ENCODE measurements at places on chromosomes 4 and X. TPM values are rescaled to one million over a fixed set of nuclear protein-coding genes. Genes with fewer than 3 reads are reported as not detected.

Gene TCEAL2
- 0.26 TPM for total RNA-seq

Gene TDO2
- total RNA-seq, result 14.4 TPM

Gene CNKSR2
- total RNA-seq, result 0.33 TPM

Gene SPIN2A
- total RNA-seq, result 0.50 TPM

Gene DRD5
- total RNA-seq, result not detected

Gene F8
- total RNA-seq, result 7.9 TPM

Gene FDCSP
- total RNA-seq, result not detected

Gene TMEM144
- total RNA-seq, result 2.3 TPM

Gene GPR82
- not detected for total RNA-seq

DNA sequence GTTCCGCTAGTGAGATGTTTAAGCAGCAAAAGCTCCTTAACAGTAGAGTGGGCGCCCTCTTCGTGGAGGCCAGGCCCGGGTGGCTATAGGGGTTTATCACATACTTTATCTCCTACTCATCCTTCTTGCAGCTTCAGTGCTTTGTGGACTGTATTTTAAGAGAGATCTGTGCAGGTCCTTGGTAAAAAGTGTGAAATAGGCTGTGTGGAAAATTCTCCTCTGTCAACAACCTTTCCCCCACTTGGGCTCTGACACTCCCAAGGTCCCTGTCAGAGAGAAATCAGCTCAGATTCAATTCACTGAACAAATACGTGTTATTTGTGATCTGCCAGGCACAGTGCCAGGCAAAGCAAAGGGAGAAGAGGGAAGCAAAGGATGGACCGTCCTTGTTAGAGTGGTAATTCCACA is 214.3 kb upstream of the PPARGC1A start:
- peak; percentile 69 for DNase-seq

GRCh38 chr4:2933566-2934076 is 29.6 kb downstream of the NOP14 start:
- no peak for DNase-seq

DNA sequence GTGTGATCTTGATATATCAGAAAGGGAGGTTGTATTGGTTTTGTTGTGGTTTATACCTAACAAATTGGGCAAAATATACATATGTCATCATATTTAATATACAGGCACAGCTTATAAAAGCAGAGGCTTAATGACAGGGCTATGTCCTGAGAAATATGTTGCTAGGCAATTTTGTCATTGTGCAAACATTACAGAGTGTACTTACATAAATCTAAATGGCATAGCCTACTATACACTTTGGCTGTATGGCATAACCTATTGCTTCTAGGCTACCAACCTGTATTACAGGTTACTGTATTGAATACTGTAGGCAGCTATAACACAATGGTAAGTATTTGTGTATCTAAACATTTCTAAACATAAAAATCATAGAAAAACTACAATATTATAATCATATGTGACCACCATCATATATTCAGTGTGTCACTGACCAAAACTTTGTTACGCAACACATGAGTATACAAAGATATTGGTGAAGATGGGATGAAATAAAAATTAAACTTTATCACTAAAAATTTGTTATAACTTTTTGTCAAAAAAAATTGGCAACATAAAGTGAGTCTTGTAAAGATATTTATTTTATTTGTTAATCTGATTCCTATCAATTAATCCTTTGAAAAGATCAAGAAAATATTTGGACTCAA is 414.0 kb upstream of the HS3ST1 start:
- no peak for DNase-seq

GRCh38 chr4:94911106-94911505 is 153.4 kb downstream of the BMPR1B start:
- DNase-seq, result no peak

DNA sequence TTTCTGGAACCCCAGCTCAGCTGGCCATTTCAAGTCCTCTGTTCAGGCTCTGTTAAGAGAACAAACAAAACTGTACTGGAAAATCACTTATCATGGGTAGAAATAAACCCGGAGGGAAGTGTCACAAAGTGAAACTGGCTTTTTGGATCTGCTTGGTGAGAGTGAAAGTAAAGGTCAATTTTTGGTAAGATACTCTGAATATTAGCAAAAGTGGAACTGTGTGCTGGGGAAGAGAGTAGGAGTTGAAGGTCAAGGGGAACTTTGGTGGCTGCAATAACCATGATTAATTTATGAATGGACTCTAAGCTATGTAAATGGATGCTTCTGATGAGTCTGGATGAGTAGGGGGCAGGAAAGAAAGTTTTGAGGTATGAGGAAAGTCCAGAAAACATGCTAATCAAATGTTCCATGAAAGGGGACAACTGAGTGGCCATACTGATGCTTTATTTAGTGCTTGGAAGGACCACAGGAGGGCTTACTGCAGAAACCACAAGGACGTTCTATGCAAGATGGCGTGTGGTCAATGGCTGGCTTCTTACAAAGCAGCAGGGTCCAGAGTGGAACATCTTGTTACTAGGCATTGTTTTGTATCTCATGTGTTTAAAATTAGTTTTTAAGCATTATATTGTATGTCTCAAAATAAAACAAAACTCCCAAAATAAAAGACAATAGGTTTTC is 36.8 kb upstream of the TNIP3 start:
- DNase-seq, result no peak

- DNase-seq, result no peak
Measured at GRCh38 chr4:79408063-79408462, at the start of gene GK2. GK2 (minus strand) TSS chr4:79408228; CDS start chr4:79408200, 28 bp downstream.

- DNase-seq, result no peak
Measured at GRCh38 chr4:52622564-52622963, 36.5 kb downstream of the USP46 start.

DNA sequence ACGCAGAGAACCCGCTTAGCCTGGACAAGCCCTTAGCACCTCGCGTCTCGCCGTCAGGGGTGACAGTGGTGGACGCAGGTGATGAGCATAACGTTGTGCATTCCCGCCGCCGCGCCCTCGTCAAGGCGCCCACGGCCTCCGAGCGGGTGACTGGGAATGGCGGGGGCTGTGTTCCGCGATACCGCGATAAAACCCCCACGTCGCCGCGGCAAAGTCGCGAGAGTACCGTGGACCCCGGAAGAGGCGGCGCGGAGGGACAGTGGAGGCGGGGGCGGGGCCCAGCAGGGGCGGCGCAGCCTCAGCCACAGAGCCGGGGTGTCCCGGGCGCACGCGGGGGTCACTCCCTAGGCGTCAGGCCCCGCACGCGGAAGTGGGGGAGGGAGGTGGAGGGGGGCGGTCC is 53.8 kb downstream of the ZFYVE28 start:
- peak; percentile 60 for DNase-seq

GRCh38 chrX:111731351-111731750 is 50.4 kb downstream of the ALG13 start:
- no peak for DNase-seq

- no peak for DNase-seq
Measured at GRCh38 chr4:174053895-174054294, 229.6 kb downstream of the FBXO8 start.

DNA sequence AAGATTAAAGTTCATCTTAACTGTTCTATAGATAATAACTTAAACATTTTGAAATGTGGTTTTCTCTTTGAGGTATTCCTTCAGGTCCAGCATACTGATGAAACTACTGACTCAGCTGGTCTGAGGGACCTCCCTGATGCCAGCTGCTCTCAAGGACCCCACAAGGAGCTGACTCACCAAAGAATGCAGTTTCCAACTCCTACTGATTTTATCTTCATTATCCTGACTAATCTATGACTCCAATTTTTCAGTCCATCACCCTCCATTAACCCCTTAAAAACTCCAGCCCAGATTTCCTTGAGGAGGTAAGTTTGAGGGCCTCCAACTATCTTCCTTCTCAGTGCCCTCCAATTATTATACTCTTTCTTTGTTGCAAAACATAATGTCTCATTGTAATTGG is 1.4 kb upstream of the UGT2B4 start:
- DNase-seq, result peak; percentile 92

GRCh38 chr4:110344165-110344564 is 131.8 kb upstream of the ENPEP start:
- DNase-seq, result no peak

GRCh38 chr4:1172971-1173757 is 781 bp upstream of the SPON2 start:
- no peak for DNase-seq

DNA sequence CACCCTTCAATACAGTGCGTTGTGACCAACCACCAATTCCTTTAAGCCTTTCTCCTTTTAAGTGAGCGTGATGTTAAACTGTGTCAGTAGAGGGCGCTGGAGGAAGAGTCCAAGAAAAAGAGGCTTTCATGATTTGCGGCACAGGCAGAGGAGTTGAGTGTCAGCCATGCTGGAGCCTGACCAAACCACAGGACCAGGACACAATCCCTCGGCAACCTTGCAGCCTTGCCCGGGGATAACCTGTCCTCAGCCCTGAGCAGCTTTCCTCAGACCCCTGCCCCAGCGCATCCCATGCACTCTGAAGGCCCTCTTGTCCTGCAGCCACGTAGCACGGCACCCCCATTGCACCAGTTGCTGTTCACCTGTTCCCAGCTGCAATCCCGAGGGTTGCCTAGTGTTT is 53.5 kb upstream of the SMIM31 start:
- no peak for DNase-seq

- no peak for DNase-seq
Measured at GRCh38 chr4:56164907-56165306, 216.2 kb downstream of the CEP135 start.

DNA sequence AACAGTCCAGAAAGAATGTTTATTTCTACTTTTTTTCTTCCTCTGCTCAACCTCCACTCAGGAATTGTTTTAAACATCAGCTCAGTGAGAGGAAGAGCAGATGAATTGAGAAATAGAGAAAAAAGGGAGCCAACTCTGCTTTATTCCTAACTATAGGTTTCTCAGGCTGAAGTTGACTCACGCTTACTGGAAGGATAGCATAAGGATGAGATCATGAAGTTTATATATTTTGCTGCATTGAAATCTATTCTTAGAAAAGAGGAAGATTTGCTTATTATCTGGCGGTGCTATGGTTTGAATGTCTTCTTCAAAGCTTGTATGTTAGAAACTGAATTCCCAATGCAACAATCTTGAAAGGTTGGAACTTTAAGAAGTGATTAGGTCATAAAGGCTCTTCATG is 1673.4 kb upstream of the PCDH7 start:
- DNase-seq, result peak; percentile 46

GRCh38 chr4:139175646-139176301 is 1.2 kb downstream of the ELF2 start:
- peak; percentile 54 for DNase-seq

- DNase-seq, result no peak
Measured at GRCh38 chr4:154545689-154546088, 4.5 kb downstream of the PLRG1 start.

GRCh38 chr4:102356562-102357202 is 11.4 kb upstream of the SLC39A8 start:
- DNase-seq, result no peak

GRCh38 chr4:1302159-1302558 is 12.5 kb downstream of the MAEA start:
- DNase-seq, result no peak

DNA sequence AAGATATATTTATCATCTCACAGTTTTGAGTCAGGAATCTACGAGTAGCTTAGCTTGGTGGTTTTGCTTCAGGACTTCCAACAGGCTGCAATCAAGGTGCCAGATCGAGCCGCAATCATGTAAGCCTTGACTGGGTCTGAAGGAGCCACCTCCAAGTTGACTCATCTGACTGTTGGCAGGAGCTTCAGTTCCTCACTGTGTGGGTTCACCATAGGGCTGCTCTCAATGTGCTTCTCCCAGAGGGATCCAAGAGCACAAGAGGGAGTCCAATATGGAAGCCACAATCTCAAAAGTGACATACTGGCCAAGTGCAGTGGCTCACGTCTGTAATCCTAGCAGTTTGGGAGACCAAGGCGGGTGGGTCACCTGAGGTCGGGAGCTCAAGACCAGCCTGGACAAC is 26.5 kb downstream of the DCHS2 start:
- DNase-seq, result peak; percentile 28

DNA sequence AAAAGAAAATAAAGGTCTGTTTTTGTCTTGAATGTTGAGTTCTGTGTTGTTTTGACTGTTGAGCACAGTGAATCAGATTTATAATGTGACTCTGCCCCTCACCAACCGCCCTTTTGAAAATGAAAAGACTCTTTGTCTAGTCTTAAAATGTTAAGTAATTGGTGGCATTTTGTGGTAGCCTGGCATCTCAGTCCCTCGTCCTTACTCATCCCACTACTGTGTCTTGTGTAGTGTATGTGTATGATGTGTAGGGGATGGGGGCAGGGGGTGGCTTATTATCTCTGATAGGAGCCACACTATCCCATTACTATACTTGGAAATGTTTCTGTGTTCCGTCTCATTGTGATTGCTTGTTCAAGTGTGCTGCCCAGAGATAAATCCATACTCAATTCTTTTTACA is 12.2 kb downstream of the KLHL34 start:
- DNase-seq, result no peak

- no peak for DNase-seq
Measured at GRCh38 chr4:11468901-11469300, 40.2 kb upstream of the HS3ST1 start.

GRCh38 chr4:70954032-70954431 is 39.4 kb upstream of the DCK start:
- DNase-seq, result no peak

DNA sequence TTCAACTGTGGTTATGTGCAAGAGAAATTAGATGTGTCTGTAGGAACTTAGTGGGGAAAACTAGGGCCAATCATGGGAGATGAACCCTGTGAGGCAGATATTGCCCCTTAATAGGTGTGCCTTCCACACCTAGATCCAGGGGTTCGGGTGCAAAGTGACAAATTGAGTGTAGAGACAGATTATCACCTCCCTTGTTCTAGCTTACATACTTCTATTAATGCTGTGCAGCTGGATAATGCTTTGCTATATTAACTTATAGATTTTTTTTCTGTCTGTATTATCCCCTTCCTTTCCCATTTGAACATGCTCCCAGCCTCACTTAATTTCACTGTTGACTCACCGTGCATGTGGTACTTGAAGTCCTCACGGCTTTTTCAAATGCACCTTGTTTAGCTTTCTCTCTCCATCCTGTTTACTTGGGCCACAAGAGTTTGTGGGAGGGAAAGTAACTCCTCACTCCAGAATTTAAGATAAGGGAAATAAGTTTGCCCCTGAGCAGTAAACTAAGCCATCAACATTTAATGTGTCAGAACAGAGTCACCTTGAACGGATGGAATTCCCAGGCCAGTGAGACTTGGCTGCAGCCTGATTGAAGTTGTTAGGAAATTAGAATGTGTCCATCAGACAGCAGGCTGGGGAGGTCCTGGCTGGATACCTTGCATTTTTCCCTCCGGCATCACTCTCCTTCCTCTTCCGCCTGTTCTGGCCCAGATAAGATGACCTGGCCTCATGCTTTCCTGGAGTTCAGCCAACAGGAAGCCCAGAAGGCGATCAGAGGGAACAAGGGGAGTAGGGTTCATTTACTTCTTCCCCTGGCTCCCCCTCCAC is 478.4 kb downstream of the BCOR start:
- no peak for DNase-seq
